ENCODE measurements at places on chromosomes 7 and 10.

DNA sequence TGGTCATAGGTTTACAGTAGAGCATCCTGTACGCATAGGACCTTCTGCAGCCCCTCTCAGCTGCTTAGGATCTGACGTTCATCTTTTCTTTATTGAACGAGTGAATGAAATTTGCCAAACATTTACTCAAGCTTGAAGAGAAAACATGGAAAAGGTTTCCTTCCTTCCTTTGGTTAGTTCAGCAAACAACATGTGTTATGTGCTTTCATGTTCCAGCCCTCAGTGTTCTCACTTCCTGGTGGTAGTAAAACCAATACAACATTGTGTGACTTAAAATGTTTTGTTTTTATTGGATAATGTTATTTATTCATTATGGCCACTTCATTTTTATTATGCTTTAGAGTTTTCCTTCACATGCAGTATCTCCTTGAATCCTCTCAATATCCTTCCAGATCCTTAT lies 1.4 kb upstream of the CDCA7L start:
- DNase-seq: no peak

DNA sequence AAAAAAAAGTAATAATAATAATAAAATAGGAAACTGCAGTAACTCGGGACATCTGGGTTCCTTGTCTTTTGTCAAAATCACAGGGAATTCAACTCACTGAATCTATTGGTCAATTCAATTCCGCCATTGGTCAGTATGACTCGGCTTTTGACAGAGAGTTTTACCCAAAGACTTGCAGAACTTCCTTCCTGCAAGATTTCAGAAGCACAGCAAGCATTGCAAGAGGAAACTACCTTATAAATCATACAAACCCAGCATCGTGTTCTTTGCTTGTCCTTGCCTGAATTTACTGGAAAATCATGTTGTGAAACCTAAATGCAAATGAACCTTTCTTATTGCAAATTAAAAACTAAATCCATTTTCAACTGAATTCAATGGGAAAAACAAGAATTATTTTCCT lies 15.5 kb downstream of the KLF6 start:
- no peak for DNase-seq

GRCh38 chr10:37831495-37832333 lies 25.7 kb downstream of the ZNF248 start:
- DNase-seq: no peak

DNA sequence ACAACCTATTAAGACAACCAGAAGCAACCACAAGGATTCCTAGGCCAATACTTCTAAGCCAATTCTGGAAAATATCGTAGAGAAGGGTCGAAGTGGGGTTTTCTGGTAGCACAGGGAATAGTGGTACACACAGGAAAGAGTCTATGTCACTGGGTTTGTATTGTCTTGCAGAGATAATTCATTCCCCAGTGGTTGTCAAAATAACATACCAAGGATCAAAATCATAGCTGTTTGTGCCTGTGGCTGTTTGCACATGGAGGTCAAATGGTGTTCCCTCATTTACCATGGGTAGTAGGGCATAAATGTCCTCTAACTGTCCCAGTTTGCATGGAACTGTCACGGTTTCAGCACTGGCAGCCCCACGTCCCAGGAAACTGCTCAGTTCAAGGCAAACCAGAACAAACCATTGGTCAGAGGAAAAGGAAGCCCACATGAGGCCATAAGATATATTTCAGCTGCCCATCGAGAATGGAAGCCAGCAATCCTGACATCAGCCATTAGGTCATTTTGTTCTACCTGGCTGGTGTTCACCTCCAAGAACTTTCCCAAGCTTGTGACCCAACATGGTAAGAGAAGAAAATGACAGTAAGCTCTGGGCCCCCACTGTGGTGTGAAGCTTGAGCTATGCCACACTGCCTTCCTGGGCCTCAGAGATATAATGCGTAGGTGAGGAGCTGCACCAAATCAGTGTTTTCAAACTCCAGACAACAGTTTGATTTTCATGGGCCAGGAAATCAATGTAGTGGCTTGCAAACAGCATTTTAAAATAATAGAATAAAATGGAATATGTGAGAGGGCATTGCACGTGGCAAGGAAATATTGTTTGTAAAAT lies 53.9 kb upstream of the NFE2L3 start:
- no peak for DNase-seq

- DNase-seq: no peak
Measured at GRCh38 chr10:28492116-28492920, 40.6 kb upstream of the WAC start.

GRCh38 chr7:49432254-49432653 lies 341.2 kb upstream of the VWC2 start:
- no peak for DNase-seq

GRCh38 chr7:2621061-2621828 lies 10.5 kb upstream of the TTYH3 start:
- DNase-seq: no peak

- no peak for DNase-seq
Measured at GRCh38 chr7:91852263-91852741, 28.2 kb downstream of the MTERF1 start.

GRCh38 chr7:91045606-91046005 lies 218.6 kb upstream of the FZD1 start:
- DNase-seq: no peak

GRCh38 chr10:94230134-94230785 lies 132.5 kb downstream of the NOC3L start:
- DNase-seq: no peak

DNA sequence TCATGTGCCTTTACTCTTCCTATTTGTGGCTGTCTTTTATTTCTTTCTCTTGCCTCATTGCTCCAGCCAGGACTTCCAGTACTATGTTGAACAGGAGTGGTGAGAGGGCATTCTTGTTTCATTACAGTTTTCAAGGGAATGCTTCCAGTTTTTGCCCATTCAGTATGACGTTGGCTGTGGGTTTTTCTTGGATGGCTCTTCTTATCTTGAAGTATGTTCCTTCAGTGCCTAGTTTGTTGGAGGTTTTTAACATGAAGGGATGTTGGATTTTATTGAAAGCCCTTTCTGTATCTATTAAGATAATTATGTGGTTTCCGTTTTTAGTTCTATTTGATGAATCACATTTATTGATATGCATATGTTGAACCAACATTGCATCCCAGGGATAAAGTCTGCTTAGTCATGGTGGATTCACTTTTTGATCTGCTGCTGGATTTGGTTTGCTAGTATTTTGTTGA lies 96.8 kb downstream of the GLCCI1 start:
- no peak for DNase-seq

- DNase-seq: no peak
Measured at GRCh38 chr7:105759670-105760550, 116.5 kb downstream of the ATXN7L1 start.

DNA sequence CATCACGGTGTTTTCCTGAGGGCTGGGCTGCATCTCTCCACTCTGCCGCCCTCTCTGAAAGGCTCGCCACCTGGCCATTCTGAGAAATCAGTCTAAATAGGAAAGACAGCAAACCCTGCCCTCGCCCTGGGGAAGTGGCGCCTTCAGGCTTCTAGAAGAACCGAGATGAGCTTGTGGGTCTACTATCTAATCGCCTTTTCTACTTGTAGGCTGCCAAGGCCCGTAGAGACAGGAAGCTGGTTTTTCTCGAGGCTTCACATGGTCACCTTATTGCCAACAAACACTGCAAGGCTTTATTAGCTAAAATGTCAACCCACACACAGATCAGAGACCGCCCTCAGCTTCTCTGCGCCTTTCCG lies 21.4 kb downstream of the LAT2 start:
- DNase-seq: no peak

GRCh38 chr7:50507898-50508470 lies 57.2 kb downstream of the DDC start:
- DNase-seq: no peak

DNA sequence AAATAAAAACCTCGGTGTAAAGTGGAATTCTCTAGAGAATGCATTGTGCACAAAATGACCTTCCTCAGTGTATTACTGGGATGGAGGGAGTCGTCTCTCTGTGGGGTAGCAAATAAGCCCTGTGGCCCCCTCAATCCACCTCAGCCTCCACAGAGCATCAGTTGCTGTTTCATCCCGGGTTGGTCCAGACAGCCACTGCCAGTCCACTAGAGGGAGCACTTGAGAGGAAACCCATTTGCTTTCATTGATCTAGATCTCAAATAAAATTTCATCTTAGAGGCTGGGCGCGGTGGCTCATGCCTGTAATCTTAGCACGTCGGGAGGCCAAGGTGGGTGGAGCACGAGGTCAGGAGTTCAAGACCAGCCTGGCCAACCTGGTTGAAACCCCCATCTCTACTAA lies 1128.7 kb downstream of the CNTNAP2 start:
- no peak for DNase-seq

DNA sequence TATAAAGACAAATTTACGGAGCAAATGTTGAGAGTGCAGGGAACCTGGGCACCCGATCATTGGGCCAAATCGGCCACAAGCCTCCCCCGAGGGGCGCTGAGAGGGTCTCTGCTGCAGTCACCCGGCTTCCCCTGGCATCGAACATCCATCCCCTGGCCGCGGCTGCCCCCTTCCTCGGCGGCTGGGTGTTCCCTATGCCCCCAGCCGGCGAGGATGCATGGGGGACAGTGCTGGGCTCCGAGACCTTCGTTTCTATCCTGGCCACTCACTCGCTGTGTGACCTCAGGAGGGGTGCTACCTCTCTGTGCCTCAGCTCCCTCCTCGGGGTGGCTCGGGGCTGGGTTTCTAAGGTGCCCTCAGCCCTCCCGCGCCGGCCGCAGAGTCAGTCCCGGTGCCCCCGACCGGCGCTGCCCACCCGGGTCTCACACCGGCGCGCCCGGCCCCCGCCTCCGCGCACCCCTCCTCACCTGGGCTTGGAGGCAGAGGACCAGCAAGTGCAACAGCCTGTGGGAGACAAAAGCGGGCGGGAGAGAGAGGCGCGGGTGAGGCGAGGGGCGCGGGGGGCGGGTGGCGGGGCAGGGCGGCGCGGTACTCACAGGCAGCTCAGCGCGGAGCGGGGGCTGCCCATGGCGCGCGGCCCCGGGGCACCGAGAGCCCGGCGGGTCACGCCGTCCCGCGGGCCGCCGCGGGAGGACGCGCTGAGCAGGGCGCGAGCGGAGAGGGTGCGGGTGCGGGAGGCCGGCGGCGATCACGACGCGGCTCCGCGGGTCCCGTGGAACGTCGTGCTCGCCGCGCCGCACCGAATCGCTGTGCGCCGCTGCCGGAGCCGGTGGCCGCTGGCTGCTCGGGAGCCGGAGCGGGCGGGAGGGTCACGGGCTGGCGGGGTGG lies at the start of gene FGF8:
Gene FGF8 (minus strand): TSS at position 842 of the 888 bp plus-strand sequence. CDS start 214 bp downstream, at position 628.
- DNase-seq: no peak

- peak; percentile 17 for DNase-seq
Measured at GRCh38 chr10:102504179-102504975, 605 bp downstream of the SUFU start.

GRCh38 chr10:52539463-52539862 lies 225.4 kb downstream of the DKK1 start:
- no peak for DNase-seq

DNA sequence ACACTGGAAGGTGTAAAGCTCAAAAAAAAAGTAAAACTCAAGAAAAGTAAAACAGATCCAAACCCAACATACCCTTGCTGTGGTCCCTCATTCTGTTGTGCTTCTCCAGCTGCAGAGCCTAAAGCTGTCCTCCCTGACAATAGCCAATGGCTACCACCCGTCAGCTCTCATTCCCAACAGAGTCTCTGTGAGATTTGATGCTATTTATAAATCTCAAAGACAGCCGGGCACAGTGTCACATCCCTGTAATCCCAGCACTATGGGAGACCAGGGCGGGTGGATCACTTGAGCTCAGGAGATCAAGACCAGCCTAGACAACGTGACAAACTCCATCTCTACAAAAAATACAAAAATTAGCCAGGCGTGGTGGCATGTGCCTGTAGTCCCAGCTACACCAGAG lies 116.0 kb downstream of the KMT2E start:
- no peak for DNase-seq

DNA sequence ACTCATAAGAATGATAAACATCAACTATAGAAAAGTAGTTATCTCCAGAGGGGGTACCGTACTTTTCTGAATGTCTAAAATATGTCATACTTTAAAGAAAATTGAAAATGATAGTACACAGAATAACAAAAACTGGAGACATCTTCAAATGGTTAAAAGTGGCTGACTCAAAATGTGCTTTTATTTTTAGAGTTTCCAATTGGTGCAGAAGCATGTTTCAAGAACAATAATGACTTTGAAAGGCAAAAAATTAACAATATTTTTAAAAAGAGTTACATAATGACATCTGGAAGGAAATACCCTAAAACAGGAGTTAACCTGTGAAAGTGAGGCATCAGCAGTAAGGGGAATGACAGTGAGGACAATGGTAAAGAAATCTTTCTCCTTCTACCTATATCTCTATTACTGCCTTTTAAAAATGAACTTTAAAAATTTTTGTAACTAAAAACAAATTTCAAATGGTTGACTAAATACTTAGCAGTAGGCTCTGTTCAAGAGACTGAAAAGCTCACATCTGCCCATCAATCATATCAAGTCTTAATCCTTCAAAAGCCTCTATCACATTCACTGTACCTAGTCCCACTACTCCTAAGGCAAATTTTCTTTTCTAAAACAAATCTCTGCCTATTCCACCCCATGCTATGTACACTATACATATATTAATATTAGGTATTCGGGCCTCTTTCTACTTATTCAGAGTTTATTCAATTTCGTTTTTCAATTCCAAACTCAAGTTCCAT lies 3.0 kb downstream of the ASZ1 start:
- no peak for DNase-seq

GRCh38 chr10:110353244-110354119 lies 48.8 kb upstream of the SMNDC1 start:
- peak; percentile 32 for DNase-seq

- no peak for DNase-seq
Measured at GRCh38 chr7:123633553-123633952, 22.1 kb upstream of the LMOD2 start.

DNA sequence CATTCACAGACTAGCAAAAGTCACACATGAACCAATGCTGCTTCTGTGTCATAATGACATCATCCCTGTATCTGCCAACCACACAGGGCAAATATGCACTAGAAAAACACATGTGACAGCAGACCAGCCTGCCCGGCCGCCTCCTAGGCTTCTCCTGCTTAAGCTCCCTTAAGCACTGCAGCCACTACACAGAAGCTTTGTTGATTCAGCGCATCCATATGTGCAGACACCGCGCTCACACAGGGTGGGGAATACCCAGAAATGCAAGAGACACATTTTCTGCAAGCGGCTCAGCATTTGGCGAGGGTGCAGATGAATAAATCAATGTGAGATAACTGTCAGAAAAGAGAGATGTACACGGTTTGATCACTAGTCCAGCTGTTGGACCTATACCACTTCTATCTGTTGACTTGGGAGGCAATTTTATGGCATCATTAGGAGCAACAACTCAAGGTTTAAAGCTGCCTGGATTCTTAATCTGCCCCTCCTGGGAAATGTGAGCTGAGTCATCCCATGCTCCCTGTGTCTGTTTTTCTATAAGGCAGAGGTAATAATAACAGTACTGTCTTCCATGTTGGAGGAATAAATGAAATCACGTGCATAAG lies 33.4 kb downstream of the CPXM2 start:
- no peak for DNase-seq

- DNase-seq: no peak
Measured at GRCh38 chr10:59350558-59350957, 11.8 kb downstream of the FAM13C start.

GRCh38 chr7:51082096-51082840 lies 234.3 kb downstream of the COBL start:
- DNase-seq: no peak

All from stimulated activated CD8-positive, alpha-beta memory T cell treated with anti-CD3 and anti-CD28 coated beads, Interleukin-12 subunit alpha, Interleukin-12 subunit beta, amount 100 ng/mL, for 4 hours (primary cell).